ENCODE measurements at places on chromosomes 3 and 15.

DNA sequence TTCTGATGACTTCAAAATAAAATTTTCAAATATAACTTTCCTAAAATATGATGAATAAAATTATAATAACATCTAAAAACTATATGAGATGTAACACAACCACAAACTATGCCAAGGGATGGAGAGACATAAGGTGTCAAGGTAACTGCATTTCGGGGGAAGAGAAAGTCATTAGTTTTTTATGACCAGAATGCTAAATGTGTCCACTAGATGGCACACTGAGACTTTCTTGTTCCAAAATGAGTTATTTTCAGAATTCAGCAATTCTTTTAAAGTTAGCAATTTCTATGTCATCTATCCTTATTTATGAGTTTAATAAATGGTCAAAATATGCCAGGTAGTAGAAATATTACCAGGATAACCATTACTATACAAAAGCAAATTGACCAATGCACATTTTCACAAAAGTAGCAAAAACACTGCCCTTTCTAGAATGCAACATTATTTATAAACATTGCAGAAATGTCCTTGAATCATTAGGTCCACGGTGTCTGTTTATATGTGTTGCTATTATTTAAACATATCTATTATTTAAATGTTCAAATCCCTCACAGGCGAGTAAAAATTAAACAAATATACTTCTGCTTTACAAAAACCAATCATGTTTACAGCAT lies 374.2 kb downstream of the PLCL2 start:
- DNase-seq = no peak

GRCh38 chr15:81858586-81858985 lies 187.2 kb downstream of the MEX3B start:
- no peak for DNase-seq

GRCh38 chr3:184143327-184143726 lies 8.2 kb downstream of the EIF2B5 start:
- DNase-seq = no peak

- DNase-seq = no peak
These were observed 9.1 kb downstream of the TRIM42 start for GRCh38 chr3:140686948-140687347.

GRCh38 chr15:90710436-90711027 lies 6.6 kb upstream of the BLM start:
- DNase-seq = no peak

DNA sequence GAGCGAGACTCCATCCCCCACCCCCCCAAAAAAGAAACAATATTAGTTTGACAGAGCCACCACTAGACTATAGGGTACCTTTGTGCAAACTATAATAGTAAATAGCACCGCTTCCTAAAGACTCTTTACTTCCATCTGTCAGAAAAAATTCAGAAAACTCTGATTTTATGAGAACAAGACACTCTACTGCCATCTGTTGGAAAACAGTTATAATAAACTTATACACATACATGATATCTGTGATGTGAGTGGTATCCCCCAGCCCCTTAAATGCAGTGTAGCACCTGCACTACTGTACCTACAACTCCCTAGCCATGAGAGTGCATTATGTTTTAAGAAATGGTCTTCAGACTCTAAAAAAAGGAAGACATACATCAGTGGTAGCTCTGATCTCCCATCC lies 47.1 kb upstream of the CTDSPL start:
- DNase-seq = no peak

DNA sequence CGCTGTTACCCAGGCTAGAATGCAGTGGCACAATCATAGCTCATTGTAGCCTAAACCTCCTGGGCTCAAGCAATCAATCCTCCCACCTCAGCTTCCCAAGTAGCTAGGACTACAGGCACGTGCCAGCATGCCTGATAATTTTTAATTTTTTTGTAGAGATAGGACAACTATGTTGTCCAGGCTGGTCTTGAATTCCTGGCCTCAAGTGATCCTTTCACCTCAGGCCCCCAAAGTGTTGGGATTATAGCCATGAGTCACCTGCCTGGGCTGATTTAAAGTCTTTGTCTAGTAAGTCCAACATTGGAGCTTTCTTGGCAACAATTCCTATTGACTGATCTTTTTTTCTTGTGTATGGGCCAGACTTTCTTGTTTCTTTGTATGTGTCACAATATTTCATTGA lies 28.1 kb downstream of the SPINK8 start:
- no peak for DNase-seq
